ENCODE measurements at places on chromosomes 16 and 17.
A peak's percentile ranks its signal among the peaks of the same experiment; 100 is the strongest.

DNA sequence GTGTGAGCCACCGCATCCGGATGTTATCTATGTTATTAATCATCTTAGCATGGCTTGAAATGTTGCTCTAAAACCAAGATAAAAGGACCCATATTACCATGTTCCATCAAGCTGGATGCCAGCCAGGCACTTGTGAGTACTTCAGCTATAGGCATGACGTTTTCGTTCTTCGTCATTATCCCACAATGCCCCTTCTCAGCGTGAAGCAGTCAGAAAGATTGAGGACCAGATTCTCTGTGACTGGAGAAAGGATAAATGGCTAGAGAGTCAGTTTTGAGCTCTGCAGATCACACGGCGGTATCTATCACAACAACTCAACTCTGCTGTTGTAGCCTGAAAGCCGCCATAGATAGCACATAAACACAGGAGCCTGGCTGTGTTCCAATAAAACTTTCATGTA is 29.8 kb upstream of the LCMT1 start:
- no peak for DNase-seq

- peak; percentile 44 for DNase-seq
Measured at GRCh38 chr17:79033741-79034501, 10.0 kb downstream of the C1QTNF1 start.

- DNase-seq = no peak
Measured at GRCh38 chr17:8859804-8860430, 7.6 kb downstream of the PIK3R6 start.

GRCh38 chr16:21952040-21952792 is 945 bp upstream of the UQCRC2 start:
- peak; percentile 67 for DNase-seq

DNA sequence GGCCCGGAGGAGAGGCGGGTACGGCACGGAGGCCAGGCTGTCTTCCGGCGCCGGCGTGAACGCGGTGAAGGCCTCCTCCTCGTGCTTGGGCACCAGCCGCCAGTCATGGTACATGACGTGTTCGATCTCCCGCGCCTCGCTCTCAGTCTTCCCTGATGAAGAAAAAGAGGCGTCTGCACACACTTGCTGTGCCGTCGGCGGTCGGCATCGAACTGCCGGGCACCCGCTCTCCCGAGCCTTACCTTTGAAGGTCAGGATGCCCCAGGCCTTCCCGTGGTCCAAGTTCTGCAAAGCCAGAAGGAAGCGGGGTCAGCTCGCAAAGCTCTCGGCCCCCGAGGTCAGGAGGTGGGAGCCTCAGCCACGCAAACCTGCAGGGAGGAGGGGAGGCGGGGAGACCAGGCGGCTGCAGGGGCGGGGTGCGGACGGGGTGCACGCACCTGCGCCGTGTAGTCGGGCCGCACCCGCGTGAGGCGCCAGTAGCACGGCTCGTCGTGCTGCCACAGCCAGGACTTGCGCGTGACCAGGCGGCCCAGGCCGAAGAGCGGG is at the start of gene EME2:
Gene EME2 (plus strand): TSS at position 449 of the 546 bp plus-strand sequence. CDS start 418 bp downstream, outside the sequence.
- DNase-seq = peak; percentile 55

DNA sequence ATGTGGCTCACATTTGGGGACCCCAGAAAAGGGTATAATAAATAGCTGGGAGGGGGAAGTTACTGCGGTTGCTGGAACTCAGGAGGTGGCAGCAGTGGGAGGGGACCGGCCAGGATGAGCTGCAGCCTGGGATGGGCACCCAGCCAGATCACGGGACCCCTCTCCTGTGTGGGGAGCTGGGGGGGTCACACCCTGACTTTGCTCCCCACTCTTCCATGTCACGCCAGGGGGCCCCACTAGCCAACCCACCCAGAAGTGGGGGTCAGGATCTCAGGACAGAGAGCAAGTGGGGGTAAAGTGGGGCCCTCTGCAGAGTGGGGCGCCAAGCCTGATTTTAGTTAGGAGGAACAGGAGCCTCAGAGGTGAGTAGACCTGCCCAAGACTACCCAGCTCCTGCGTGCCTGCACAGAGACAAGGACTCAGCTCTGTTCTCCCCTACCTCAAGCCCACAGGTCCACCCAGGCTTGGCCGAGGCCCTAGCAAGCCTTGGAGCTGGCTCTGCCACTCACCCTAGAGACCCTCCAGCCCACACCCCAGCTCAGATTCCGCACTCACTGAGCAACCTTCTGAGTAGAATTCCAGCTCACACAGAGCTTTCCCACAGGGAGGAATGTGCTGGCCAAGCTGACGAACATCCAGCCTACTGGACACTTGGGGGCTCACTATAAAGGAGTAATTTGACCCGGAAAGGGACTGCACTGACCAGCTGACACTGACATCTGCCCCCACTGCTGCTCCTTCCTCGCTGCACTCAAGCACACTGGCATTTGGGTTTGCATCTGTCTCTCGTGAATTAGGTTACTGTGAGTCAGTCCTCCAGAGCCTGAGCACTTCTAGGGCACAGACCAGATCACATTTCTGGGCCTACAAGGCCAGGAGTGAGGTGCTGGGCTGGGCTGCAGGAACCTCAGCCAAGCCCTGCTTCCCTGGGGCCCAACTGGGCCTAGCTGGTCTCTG is 310.1 kb downstream of the C16orf95 start:
- DNase-seq = peak; percentile 35

DNA sequence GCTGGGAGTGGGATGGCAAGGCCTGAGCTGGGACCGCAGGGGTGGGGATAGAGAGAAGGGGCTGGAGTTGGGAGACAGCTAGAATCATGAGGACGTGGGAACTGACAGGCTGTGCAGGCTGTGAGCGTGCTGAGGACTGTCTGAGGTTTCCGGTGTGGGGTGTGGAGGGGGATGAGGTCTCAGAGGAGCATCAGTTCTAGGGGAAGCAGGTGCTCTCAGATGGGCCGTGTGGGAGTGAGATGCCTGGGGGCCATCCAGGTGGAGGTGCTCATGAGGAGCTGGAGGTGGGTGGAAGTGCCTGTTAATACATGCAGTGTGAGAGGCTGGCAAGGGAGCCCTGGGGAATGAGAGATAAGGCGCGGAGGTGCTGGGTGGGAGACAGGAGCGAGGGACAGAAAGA is 27.2 kb downstream of the HASPIN start:
- no peak for DNase-seq

GRCh38 chr16:7964167-7964566 is 626.1 kb downstream of the TMEM114 start:
- DNase-seq = no peak

GRCh38 chr16:75644240-75645012 is 3.0 kb downstream of the KARS1 start:
- DNase-seq = no peak

DNA sequence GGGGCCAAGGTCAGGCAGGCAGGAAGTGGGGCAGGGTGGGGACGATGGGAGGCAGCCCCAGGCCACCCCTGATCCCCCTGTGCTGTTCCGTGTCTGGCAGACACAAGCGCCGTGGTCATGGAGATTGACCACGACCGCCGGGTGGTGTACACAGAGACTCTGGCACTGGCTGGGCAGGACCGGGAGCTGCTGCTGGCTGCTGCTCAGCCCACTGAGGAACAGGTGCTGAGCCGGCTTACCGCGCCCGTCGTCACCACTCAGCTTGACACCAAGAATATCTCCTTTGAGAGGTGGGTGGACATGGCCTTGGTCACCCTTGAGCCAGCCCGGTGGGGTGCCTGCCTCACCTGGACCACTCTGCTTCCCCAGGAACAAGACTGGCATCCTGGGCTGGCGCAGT is 13.7 kb downstream of the CORO6 start:
- no peak for DNase-seq

GRCh38 chr17:4340914-4341615 is 25.4 kb downstream of the UBE2G1 start:
- no peak for DNase-seq

DNA sequence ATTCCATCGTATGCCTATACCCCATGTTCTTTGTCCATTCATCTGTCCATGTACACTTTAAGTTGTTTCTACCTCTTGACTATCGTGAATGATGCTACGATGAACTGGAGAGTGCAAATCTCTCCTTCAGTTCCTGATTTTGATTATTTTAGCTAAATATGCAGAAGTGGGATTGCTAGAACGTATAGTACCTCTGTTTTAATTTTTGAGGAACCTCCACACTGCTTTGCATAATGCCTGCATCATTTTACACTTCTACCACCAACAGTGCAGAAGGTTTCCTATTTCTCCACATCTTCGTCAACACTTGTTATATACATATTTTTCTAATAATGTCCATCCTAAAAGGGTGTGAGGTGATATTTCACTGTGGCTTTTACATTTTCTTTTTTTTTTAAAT is 43.9 kb downstream of the SDR42E1 start:
- no peak for DNase-seq

- DNase-seq = no peak
Measured at GRCh38 chr16:85129876-85130704, 17.8 kb upstream of the CIBAR2 start.

DNA sequence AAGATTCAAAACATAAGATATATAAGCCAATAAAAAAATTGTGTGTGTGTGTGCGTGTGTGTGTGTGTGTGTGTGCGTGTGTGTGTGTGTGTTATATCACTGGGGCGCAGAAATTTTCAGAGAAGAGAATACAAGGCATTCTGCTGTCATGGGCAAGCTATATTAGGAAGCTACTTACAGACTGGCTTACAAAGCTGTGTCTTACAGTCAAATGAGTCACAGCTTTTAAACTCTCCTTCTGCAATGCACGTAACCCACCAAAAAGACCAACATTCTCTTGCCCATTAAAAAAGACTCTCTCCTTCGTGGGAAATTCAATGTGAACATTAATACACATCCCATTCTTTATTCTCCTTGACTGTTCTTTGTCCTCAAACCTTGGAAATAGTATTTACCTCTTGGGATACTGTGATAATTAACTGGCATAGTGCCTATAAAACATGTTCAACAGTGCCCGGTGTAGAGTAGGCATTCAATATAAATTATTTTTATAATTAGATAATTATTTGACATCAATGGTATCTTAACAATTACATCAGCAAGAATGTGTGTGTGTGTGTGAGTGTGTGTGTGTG is 860.4 kb upstream of the SOX9 start:
- DNase-seq = no peak

GRCh38 chr17:45144199-45145034 is 3.9 kb upstream of the HEXIM1 start:
- peak; percentile 31 for DNase-seq

DNA sequence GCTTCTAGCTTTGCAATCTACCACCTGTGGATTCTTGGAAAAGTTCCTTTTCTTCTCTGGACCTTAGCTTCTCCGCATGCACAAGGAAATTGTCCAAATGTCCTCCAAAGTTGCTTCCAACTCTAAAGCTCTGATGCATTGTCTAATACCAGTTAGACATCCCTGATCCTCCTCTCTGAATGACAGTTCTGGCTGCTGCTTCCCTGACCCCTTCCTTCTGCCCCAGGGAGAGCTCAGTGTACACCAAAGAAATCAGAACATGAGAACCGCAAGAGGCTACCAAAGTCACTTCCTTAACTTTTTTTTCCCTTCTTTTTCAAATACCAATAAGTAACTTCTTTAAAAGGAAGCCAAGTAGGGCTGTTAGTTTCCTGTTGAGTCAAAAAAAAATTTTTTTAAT is 79.7 kb upstream of the CES5A start:
- no peak for DNase-seq

DNA sequence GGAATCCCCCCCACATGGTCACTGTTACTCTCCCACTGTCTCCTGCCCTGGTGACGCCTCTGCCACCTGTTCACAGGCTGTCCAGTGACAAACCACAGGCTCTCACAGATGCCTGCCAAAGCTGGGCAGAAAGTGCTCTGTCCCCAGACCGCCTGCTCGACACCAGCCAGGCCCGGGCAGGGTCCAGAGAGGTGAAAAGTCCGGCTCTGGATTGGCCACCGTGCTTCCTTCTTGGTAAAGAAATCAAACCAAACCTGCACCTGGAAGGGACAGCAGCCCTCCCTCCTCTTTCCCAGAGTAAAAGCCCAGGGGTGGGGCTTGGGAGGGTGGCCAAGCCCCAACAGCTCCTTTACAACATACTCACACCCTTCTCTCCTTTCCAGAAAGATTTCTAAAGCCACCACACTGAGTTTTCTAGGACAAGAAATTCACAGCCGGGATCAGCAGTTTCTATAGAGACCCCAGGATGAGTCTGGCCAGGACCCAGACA is 6.2 kb downstream of the PCGF2 start:
- no peak for DNase-seq

DNA sequence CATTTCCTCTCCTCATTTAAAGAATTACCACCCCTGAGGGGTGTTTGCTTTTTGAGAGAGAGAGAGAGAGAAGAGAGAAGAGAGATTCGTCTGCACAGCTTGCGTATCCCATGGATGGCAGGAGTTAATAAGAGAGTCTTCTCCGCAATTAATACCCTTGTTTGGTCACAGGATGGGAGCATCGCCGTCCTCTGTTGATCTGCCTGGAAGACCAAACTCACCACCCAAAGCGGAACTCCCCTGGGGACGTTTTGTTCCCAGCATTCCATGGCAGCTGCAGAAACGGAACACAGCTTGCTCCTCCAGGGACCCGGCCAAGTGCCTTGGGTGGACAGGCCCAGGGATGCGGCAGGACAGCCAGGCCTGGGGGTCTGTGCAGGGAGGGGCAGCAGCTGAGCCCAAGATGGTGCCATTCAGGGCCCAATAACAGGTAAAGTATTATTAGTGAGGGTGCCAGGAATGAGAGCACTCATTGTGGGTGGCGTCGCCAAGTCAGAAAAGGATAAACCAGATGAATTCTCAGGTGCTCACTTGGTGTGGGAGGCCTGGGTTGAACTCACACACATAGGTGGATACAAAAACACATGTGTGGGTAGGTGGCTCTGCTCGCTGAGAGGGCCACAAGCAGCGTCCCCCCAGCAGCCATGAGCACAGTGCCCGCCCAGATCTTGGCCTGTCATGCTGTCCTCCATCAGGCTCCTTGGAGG is 83.1 kb downstream of the NT5M start:
- DNase-seq = peak; percentile 62

DNA sequence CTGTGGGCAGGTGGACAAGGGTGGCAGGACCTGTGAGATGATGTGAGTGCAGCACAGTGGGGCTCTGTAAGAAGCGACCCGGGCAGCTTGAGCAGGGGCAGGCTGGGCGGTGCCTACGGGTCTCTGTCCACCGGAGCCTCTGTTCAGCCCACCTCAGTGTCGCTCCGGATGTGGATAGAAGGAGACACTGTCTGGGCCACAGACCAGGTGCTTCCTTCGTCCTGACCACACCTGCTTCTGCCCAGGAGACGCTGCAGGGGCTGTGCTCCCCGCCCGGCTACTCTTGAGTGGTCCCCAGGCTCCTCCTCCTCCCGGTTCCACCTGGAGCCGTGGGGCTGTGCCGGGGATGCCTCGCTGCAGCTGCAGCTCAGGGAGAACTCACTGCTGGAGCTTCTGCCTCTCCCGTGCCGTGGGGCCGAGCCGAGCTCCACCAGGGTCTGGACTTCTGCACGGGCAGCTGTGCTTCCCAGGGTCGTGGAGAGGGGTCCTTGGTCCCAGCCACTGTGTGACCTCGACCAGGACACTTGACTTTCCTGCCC is 21.5 kb downstream of the METRNL start:
- no peak for DNase-seq

DNA sequence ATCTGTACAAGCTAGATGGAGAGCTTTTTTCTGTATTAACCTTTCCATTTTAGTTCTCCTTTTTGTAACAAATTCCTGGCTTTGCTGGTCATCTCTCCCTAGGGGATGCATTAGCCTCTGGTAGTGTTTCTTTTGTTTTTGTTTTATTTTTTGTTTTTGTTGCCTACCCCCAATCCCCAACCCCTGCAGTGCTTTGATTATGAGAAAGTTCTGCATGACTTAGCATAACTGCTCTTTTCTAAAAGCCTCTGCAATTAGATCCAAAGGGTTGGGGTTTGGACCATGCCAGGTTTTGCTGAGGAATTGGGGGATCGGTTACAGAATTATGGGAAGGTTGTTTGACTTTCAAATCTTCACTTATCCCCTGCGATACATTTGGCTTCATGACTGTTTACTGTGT is 98.2 kb downstream of the ADAMTS18 start:
- no peak for DNase-seq

Data from glutamatergic neuron (in vitro differentiated cells).